ENCODE measurements at places on chromosomes 6 and 20. TPM values are rescaled to one million over a fixed set of nuclear protein-coding genes. Genes with fewer than 3 reads are reported as not detected.

The SALL4 gene
- total RNA-seq: 4.3 TPM

The APCDD1L gene
- total RNA-seq: 0.29 TPM

The SFTA2 gene
- total RNA-seq: 1.4 TPM

The SMOC2 gene
- 0.94 TPM for total RNA-seq

The GPR63 gene
- total RNA-seq: 5.6 TPM

The EDEM2 gene
- 25.7 TPM for total RNA-seq

The TNXB gene
- total RNA-seq: 1.9 TPM

The DEFB124 gene
- total RNA-seq: not detected

The SLC26A8 gene
- 0.11 TPM for total RNA-seq

The GSTA2 gene
- total RNA-seq: not detected

The PNPLA1 gene
- total RNA-seq: 0.56 TPM

The ELOVL4 gene
- total RNA-seq: 24.2 TPM

The NKAIN2 gene
- total RNA-seq: 40.3 TPM

The EYA2 gene
- 1.9 TPM for total RNA-seq

The PHACTR3 gene
- 0.18 TPM for total RNA-seq

The RAB32 gene
- 20.3 TPM for total RNA-seq

The KHDC1 gene
- 1.7 TPM for total RNA-seq

The SMAP1 gene
- 21.9 TPM for total RNA-seq

The LY6G6C gene
- 0.41 TPM for total RNA-seq

The STK38 gene
- total RNA-seq: 30.9 TPM

The HLA-DOB gene
- not detected for total RNA-seq

The BPI gene
- not detected for total RNA-seq

The NMBR gene
- total RNA-seq: not detected

The CAPN11 gene
- total RNA-seq: not detected

The AGPAT4 gene
- total RNA-seq: 24.0 TPM

The BRD2 gene
- total RNA-seq: 285 TPM

The SRSF12 gene
- 2.0 TPM for total RNA-seq

The COL20A1 gene
- 0.71 TPM for total RNA-seq

The CST5 gene
- not detected for total RNA-seq

The TFAP2A gene
- 0.18 TPM for total RNA-seq

The PREX1 gene
- 23.3 TPM for total RNA-seq

The MEP1A gene
- not detected for total RNA-seq

The SSTR4 gene
- not detected for total RNA-seq

The ANKRD66 gene
- 0.23 TPM for total RNA-seq

The PRR3 gene
- 29.6 TPM for total RNA-seq

The KHDC1L gene
- not detected for total RNA-seq

The OR2B6 gene
- total RNA-seq: 0.33 TPM

The RHAG gene
- not detected for total RNA-seq

The PRDM1 gene
- total RNA-seq: 0.67 TPM

The BTBD3 gene
- 38.4 TPM for total RNA-seq

The MAFB gene
- total RNA-seq: 20.1 TPM
